NCI-H1105 (cell line): ENCODE measurements at places on chromosomes 4 and X.

DNA sequence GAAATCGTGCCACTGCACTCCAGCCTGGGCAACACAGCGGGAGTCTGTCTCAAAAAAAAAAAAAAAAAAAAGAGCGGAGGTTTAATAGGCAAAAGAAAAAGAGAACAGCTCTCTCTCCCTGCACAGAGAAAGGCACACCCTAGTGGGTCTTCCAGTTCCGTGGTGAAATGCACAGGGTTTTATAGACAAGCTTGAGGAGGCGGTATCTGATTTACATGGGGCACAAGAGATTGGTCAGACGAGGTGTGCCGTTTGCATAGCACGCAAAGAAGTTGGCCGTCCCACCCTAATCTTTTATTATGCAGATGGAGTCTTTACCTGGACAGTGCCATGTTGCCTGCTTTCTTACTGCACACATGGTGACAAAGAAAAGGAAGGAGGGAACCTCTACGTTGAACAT, 33.5 kb upstream of the REST start:
- DNase-seq = no peak

GRCh38 chrX:44314808-44315207, 28.7 kb downstream of the EFHC2 start:
- no peak for DNase-seq

GRCh38 chr4:180426938-180427337, 1816.3 kb upstream of the TENM3 start:
- DNase-seq = no peak

DNA sequence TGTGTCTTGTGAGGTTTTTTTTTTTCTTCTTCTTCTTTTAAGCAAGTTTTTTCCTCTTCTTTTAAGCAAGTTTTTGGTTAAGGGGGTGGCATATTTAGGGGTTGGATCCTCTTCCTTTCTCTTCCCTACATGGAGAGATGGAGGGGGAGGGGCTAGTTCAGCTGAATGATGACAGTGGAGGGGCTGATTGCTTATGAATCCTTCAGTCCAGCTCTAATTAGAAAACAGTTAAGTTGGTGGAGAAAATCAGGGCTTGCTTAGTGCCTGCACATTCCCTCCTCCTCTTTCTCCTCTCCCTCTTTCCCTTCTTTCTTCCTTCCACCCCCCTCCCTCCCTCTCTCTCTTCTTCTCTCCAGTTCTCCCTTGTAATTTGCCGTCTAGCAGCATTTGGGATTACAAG, 4.4 kb upstream of the HAND2 start:
- no peak for DNase-seq
